AG04449 (cell line): ENCODE measurements at places on chromosomes 16 and 17.

- no peak for DNase-seq
Measured at GRCh38 chr16:82657239-82657638, 30.5 kb downstream of the CDH13 start.

DNA sequence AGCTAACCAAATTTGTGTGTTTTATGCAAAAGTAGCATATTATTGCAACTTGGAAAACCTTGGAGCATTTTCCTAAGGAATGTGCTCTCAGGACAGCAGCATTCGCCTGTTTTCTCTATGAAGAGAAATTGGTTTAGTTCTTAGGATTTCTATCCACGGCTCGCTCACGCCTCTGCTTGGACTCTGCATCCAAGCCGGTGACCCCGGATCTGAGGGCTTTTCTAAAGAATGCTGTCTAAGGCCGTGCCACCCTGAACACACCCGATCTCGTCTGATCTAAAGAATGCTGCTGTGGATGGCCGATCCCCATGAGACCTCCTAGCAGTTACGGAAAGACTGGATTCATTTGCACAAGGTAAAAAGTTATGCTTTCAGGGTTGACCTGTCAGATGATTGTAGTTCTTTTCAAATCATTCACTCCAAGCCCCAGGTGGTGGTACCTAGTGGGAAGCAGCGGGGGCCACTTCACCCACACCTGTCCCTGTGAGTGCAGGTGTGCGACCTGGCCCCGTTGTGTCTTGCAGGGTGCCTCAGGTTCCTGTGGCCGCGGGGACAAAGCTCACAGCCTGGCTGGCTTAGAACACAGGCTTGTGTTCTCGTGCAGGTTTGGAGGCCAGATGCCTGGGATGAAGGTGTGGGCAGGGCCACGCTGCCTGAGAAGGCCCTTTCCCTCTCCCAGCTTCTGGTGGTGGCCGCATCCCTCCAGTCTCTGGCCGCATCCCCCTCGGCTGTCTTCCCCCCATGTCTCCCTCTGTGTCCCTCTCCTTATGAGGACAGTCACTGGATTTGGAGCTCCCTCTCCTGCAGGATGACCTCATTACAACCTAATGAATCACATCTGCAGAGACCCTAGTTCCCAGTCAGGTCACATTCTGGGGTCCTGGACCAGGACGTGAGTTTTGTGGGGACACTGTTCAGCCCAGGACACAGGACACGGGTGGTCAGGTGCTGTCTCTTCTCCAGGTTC, 71.1 kb downstream of the BANP start:
- DNase-seq = no peak

DNA sequence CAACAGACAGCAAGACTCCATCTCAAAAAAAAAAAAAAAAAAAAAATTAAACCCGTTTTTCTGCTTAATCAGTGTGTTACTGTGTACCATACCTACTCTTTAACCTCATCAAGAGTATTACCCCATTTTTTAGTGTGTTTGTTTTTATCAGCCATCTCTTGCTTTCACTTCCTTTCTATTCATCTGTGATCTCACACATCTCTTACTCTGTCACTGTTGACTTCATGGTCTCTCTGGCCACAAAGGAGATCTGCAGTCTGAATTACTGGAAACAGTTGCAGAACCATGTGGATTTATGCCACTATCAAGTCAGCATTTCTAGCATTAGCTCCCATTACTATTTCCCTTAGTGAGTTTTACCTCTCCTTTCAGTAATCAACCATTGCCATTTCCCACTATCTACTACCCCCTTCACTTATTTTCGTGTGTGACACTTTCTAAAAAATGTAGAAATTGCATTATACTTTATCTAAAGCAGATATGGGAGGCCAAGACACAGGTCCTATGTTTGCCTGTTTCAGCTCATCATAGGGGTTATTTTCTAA, 20.1 kb downstream of the NDEL1 start:
- no peak for DNase-seq

DNA sequence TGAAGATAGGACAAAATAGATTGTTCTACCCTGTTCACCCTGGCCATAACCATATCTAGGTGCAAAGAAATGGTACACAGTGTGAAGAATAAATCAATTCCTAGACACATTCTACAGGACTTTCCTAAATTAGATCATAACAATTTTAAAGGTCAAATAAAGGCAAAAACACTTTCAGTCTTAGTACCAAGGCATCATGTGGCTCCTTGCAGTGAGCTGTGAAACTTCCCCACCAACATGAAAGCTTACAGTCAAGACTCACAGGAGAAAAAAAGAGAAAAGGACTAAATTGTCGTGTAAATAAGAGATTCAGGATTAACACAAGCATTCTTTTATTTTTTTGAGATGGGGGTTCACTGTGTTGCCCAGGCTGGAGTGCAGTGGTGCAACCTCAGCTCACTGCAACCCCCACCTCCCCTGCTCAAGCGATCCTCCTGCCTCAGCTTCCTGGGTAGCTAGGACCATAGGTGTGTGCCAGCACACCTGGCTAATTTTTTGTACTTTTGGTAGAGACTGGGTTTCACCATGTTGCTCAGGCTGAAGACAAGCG, 14.2 kb downstream of the NSMCE1 start:
- no peak for DNase-seq

DNA sequence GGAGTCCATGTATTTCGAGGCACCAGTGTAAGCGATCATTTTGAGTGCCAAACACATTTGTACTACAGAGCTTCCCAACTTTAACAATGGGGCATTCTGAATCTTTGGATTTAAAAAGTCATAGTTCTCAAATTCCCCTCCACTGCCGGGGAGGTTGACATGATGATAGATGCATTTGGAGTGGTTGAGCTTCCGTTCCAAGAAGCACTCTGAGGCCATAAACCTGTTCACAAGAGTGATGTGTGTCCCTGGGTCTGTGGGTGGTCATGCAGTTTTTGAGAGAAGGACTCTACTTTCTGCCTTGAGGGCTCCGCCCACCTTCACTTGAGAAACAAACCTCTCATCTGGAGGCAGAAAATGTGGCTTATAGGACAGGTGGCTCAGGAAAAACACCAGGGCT, 43.7 kb downstream of the IRX5 start:
- DNase-seq = no peak

DNA sequence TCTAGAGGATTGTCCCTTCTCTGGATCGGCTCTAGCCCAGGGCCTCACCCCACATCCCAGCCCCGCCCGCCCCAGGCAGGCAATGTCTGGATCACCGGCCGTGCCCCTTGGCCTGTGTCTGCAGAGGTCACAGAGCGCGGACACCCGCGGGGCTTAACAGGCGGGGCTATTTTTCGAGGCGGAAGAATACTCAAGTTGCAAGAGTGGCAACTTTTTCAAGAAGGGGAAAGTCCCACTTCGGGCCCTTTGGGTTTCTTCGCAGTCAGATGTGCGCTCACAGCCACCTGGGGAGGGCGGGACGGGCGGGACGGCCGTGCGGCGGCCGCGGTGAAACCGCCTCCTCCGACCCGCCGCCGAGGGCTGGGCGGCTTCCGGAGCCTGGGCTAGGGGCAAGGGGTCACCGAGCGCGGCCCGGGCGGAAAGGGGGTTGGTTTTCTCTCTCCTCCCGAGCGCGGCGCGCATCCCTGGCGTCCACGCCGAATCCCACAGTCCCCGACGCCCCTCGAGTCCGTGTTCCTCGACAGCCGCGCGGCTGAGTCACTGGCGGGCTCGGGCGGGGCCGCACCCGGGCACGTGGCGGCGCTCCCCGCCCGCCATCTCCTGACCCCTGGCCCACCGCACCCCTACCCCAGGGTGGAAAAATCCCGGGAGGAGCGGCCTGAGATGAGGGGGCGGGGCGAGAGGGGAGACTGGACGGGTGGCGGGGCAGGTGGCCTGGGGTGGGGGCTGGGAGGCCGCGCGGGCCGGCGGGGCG, 1.2 kb upstream of the PFN1 start:
- no peak for DNase-seq

- no peak for DNase-seq
Measured at GRCh38 chr16:5430598-5430997, 333.0 kb upstream of the EEF2KMT start.

GRCh38 chr17:63317166-63317840, 128.8 kb downstream of the CYB561 start:
- DNase-seq = no peak

DNA sequence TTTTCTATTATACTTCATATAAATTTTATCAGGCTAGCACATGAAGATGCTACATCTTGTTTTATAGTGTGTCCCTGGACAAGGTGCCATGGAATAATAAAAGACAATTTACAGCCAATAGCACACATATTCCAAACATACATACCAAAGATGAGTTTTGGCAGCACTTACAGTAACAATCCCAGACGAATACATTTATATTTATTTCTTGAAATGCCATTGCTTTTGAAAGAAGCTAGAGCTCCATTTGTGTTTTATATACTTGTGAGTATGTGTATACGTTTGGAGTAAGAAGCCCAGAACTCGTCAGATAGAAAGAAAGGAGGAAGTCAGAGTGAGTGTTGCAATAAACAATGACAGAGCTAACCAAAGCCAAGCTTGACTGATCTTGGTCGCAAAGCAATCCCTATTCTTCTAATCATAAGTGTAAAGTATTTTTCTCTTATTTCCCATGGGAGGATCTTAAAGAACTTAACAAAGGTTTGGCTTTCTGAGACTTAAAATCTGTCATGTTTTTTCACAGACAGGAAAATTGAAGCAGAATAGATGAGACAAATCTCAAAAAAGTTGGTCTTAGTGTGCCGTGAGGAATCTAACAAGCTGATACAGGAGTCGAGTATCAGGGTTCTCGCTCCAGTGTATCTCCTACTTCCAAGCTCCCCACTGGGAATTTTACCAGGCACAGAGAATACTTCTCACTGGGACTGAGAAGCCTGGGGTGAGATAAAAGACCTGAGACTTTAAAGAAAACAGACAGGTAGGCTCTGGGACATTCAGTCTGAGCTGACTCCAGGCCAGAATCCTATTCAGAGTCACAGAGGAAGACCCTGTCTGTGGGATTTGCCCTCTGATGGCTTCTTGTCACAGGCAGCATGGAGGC, 175.4 kb downstream of the AATF start:
- no peak for DNase-seq

GRCh38 chr17:16255481-16255921, 38.5 kb downstream of the PIGL start:
- DNase-seq = no peak

GRCh38 chr17:30173649-30174048, 57.0 kb downstream of the NSRP1 start:
- no peak for DNase-seq

- no peak for DNase-seq
Measured at GRCh38 chr16:22322741-22323140, 25.5 kb downstream of the POLR3E start.

DNA sequence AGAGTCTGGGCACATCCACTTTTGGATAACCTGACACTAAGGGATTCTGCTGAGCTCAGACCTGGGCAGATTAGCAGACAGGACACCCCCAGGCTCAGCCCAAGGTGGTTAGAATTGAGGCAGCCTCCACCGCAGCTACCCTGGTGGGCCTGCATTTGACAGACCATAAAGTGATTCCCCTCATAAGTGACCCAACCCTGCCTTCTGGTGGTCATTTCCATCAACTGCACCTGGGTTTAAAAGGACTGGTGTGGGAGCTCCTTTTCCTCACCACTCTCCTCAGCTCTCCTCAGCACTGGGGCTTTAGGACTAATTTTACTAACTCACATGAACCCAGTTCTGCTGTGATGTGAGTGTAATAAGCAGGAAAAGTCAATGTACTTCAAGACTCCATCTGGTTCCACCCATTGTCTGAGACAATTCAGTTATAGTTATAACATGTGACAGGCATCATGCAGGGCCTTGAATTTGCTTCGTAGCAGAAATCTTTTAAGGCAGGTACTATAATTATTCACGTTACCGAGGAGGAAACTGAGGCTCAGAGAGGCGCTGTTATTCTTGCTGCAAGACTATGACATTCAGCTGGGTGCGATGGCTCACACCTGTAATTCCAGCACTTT, 42.5 kb downstream of the MYH3 start:
- DNase-seq = no peak

- DNase-seq = no peak
Measured at GRCh38 chr16:1707193-1707790, 1.3 kb downstream of the MAPK8IP3 start.

DNA sequence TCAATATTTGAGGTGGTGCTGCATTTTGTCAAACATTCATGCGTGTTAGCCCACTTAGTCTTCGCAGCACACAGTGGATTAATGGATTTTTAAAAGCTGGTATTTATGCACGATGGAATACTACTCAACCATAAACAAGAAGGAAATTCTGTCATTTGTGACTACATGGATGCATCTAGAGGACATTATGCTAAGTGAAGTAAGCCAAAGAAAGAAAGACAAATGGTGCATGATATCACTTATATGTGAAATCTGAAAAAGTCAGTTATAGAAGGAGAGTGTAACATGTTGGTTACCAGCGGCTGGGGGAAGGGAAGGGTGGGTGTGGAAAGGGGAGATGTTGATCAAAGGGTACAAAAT, 23.0 kb downstream of the HMOX2 start:
- DNase-seq = no peak

DNA sequence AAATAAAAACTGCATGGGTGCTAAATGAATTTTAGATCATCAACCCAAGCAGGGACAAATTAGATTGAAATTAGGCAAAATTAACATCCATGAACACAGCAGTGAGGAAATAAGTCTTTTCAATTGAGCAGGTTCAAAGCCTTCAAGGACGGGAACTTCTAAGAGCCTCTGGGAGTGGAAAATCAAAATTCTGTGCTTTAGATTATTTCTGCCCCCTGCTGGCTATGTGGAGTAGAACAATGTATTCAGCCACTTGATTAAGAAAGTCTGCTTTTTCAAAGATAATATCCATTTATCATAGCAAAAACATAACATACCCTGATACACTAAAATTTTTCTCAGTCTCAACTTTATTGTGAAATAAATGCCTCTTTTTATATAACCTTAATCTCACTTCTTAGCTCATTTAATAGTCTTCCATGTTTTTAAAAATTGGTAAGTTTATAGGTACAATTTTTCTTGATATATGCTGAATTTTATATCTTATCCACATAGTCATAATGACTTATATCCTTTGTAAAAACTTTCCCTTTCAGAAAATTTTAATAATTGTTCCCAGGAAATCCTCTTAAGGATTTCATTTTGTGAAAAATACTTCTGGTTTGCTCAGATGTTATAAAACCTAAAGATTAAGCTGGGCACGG, 28.1 kb upstream of the NOL11 start:
- peak; percentile 10 for DNase-seq

DNA sequence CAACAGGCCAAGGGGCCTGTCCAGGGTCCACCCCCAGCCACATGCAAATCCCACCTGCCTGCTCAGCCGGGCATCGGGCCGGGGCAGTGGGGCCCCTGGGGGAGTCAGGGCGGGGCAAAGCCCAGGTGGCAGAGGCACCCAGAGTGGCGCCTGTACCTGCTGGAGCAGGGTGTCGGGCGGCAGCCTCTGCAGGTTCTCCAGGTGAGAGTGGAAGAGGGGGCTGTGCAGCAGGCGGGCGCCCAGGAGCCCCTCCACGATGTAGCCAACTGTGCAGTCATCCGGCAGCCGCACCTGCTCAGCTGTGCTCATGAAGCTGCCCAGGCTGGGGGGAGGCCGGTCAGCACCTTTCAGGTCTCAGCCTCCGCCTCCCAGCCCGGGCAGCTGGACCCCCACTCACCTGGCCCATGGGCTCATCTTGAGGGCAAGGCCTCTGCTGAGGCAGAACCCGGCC, 2.1 kb downstream of the RFNG start:
- DNase-seq = no peak
